ENCODE measurements at places on chromosomes 7 and 10. TPM values are rescaled to one million over a fixed set of nuclear protein-coding genes. Genes with fewer than 3 reads are reported as not detected.

- DNase-seq = no peak
Observed at GRCh38 chr10:93063977-93064660, 3.5 kb downstream of the CYP26C1 start.

The ETV1 gene
- not detected for total RNA-seq

DNA sequence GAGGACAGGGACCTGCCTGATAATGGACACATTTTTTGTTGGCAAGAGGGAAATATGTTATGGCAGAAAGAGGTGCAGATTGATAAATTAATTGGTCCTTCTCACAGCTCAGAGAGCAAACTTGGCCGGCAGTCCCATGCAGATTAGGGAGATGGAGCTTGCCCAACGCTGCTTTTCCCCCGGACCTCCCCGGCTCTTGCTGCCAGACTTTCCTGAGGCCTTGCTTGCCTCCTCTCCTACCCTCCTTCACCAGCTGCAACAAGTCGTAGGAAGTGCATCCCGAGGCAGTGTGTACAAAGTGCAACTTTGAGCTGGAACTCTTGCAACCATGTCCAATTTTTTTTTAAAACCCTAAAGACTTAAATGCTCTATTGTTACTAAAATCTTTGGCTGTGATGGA is 215.5 kb downstream of the LRMDA start:
- no peak for DNase-seq

GRCh38 chr10:126598009-126598408 is 72.5 kb downstream of the C10orf90 start:
- DNase-seq = peak; percentile 6

The NACAD gene
- 0.36 TPM for total RNA-seq

DNA sequence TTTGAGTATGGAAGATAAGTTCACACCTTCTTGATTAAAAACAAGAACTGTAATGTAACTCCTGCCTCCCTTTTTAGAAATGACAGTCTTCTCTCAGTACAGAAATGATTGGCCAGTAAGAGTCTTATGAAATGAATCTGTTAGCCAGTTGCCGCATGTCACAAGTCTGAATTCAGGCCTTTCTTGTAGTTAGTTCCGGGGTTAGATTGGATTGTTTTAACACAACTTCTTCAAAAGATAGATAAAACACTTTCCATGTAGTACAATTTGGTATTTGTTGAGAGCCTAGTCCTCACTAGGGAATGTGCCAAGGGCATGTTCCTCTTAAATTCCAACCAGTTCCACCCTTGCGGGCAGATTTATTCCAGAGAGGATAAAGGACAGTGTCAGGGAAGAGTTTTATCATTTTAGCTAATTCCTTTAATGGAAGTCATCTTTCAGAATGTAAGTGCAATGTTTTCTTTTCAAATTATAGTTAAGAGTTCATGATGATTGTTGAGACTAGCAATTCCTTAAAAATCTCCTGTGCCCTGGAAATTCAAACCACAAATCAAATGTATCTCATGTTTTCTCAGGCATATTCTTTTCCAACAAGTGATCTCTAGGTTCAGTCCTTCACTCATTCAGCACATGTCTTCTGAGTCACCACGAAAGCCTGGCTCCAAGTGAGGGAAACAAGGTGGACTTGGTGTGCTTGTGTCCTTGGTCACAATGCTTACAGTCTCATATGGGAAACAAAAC is 4.1 kb downstream of the FHIP2A start:
- peak; percentile 28 for DNase-seq

DNA sequence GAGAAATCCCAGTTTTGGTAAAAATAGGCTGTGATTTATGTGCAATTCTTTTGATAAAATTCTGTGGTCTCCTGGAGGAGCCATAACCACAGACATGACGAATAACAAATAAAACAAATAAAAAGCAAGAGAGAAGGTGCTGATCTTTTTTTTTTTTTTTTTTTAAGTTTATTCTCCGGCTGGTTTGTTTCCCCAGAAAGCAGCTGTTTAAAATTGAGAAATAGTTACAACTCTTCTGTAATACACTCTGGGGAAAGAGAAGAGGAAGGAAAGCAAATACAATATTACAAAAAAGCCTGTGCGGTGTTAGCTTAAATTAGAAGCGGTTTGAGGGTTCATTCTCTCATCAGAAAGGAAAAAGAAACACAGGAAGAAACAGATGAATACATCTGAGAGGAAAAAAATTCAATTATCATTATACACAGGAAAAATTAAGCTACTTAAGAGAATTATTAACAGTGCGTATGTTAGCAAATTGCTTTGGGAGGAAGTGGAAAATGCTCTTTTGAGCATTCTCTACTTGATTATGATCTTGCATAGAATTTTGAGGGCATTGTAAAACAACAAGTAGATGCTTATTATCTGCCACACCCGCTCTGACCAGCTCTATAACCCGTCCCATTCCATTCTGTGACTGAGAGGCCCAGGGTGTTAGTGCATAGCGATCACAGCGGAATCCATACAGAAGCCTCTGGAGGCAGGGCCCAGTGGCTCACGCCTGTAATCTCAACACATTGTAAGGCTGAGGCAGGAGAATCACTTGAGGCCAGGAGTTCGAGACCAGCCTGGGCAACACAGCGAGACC is 40.6 kb upstream of the WAC start:
- DNase-seq = no peak

The PCLO gene
- total RNA-seq = 0.22 TPM

The OR9A2 gene
- not detected for total RNA-seq

DNA sequence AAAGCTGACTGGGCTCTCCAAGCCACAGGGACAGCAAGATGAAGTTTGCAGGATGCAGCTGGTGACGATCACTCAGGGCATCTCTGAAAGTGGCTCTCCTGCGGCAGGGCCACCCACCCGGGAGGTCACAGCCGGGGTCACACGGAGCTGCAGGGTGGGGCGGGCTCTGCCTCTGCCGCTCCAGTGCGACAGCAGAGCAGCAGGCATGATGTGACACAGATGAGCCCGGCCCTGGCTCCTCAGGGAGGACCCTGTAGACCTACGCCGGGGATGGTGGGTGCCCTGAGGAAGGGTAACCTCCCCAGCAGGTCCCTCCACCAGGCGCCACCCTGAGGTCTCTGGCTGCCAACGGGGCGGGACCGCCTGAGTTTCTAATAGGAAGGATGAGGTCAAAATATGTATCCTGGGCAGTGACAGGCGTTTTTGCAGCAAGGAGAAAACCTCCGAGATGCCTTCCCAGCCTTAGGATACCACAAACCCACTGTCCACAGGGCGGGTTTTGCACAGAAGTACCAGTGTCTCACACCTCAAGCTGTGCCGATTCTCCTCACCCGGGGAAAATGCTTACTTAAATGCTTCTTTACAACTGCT is 114.8 kb upstream of the DIP2C start:
- DNase-seq = no peak

GRCh38 chr7:79610748-79611304 is 157.4 kb upstream of the MAGI2 start:
- DNase-seq = no peak

The CLDN4 gene
- total RNA-seq = 0.34 TPM

The BEND7 gene
- total RNA-seq = not detected

The KIAA1217 gene
- total RNA-seq = 0.84 TPM

The EN2 gene
- not detected for total RNA-seq

DNA sequence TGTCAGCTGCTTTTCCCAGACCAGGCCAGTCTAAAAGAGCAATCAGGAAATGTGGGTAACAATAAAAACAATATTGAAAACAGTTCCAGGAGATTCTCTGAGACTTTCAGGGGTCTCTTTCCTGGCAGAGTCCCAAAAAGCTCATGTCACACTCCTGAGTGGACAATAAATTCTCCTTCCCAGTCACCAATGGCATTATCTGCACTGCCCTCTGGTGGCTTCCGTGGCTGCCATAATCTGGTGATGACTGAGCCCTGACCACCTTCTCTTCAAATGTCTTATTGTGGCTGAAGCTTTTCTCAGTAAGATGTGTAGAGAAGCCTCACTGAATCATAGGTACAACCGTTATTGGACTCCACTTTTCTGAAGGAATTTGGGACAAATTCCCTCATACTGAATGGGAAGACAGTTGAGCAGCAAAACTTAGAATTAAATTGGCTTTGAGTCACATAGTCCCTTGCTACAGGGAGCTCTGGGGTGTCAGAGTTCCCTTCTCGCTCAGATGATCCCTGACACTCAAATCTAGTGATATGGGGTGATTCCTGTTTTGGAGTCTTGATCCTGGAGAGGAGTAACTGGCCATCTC is 24.4 kb upstream of the ASAH2 start:
- DNase-seq = peak; percentile 34

The ELN gene
- total RNA-seq = not detected

The VWA2 gene
- not detected for total RNA-seq

- DNase-seq = no peak
Observed at GRCh38 chr10:79014796-79015195, 54.0 kb upstream of the ZMIZ1 start.

DNA sequence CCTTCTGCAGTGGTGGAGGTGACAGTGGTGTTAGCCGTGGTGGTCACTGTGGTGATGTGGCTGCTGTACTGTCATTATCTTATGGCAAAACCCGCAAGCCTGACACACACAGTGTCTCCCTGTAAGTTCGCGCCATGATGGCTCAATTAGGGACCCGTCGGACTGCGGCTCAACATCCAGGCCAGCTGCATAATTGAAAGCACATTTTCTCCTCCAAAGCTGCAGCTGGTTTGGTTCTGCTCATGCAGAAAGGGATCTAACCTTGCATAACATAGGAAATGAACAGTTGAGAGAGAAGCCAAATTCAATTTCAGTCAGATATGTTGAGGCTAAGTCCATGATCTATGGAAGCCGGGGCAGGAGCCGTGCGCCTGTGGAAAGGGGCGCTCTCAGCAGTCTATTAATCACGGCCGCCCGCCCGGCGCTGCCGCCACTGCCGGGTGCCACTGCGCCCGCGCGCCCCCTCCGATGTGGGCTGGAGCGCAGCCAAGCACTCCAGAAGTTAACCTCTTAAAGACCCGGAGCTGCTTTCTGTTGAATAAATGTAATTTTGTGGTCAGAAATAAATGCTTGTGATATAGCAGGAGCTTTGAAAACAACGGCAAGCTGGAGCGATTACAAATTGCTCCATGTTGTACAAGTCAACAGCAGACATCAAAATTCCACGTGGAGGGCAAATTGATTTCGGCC is 227.7 kb downstream of the CUX1 start:
- no peak for DNase-seq

DNA sequence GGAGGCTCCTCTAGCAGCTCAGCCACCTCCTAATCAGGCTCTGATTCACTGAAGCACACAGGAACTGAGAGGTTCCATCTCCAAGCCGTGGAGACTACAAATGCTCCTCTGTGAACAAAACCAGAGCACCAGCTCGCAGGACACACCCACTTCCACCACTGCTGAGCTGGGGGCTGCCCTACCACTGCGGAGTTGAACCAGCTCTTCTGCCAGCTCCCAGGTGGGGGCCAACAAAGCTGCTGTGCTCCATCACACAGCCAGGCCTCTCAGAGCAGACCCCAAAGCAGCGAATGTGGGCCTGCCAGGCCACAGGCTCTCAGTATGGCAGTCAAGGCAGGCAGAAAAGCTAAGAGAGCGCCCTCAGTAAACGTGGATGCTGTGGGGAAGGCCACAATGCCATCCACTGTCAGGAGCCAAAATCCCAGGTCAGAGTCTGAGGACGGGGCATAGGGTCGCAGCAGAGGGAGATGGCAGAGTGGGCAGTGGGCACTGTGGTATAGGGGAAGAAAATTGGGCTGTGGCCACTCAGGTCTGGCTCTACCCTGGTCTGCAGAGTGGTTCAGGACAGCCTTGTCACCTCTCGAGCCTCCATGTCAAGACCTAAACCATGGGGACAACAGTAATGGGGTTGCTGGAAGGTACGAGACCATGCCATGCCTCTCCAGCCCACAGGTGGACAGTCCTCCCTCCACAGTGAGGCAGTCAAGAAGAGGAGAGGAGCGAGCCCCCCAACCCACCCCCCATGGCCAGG is 82.1 kb downstream of the GRID1 start:
- no peak for DNase-seq

The EBF3 gene
- total RNA-seq = not detected

DNA sequence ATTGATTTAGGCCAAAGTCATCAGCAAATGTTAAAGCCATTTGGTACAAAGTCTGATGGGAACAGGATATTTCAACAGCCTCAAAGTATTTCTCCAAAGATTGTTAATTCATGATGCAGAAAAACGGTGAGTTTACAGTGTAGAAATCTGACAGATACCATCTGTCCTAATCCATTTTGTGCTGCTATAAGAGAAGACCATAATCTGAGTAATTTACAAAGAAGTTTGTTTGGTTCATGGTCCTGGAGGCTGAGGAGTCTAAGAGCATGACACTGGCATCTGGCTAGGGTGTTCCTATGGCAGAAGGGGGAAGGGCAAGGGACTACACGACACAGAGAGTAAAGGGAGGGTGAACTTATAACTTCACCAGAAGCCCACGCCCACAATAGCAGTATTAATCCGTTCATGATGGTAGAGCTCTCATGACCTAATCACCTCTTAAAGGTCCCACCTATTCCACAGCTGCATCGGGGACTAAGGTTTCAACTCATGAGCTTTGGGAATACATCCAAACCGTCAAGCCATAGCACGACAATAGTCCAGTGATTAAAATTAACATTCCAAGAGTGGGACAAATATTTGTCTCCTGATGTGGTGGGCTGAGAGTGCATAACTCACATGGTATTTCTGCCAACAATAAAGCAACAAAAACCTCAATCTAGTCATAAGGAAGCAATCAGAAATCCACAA is 298.6 kb upstream of the AKR1E2 start:
- no peak for DNase-seq

The ARPC1B gene
- total RNA-seq = 208 TPM

DNA sequence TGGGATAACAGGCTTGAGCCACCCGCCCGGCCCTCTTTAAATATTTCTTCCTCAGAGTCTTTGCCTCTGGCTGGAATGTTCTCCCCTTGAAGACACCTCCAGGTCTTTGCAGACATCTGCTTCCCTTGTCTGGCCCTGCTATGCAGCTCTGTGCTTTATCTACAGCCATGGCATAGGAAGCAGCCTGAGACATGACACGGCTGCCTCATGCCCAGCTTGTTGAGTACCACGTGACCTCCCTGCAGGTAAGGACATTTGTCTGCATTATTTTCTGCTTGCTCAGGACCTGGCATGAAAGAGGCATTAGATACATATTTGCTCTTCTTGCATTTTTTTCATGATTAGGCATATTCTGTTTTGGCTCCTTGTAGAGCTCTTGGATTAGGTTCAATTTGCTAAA is 113.8 kb upstream of the KLF6 start:
- no peak for DNase-seq

The CARD11 gene
- total RNA-seq = 114 TPM

- peak; percentile 90 for DNase-seq
Observed at GRCh38 chr10:59880971-59881510, 25.3 kb downstream of the CCDC6 start.

DNA sequence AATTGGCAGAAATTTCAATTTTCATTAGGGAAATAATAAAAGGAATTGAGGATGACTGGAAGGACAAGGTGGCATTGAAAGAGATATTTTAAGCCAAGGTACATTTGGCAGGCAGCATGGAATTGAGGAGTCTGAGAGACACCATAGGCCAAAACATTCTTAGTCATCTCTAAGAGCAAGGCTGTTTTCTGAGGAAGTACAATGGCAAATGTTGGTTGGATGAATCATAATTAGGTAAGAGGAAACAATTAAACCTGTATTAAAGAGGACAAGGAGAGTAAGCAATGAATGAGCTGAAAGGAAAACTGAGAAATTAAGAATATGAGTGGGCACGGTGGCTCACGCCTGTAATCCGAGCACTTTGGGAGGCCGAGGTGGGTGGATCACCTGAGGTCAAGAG is 86.3 kb downstream of the MRPL32 start:
- no peak for DNase-seq

The TFEC gene
- total RNA-seq = 0.44 TPM

GRCh38 chr10:31083765-31084184 is 52.1 kb upstream of the ZNF438 start:
- DNase-seq = peak; percentile 76

- no peak for DNase-seq
Observed at GRCh38 chr10:103589074-103589630, 95.6 kb downstream of the NEURL1 start.
